ENCODE measurements at places on chromosomes 2 and 18.

GRCh38 chr2:101446869-101447268 lies 28.0 kb downstream of the RFX8 start:
- DNase-seq: no peak

- DNase-seq: no peak
Observed at GRCh38 chr18:54155412-54155811, 69.1 kb downstream of the MBD2 start.

DNA sequence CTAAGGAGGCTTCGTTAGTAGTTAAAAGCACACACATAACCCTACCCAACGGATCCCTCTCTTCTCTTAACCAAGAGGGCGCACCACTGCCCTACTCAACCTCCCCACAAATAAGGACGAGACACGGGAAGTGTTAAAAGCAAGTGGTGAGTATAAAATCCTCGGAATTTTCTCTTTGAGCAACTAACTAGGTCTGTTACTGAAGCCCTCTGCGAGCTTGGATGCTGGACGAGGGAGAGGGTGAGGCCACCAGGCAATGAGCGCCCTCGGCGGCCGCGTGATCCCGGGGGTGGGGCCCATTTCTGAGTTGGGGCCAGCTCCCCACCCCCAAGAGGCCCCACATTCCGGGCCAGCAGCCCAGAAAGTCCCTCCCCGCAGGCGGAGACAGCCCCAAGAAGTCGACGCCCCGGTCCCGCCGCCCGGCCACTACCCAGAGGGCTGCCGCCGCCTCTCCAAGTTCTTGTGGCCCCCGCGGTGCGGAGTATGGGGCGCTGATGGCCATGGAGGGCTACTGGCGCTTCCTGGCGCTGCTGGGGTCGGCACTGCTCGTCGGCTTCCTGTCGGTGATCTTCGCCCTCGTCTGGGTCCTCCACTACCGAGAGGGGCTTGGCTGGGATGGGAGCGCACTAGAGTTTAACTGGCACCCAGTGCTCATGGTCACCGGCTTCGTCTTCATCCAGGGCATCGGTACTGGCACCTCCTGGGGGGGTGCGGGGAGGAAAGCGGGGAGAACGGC lies at the start of gene CYBRD1:
Gene CYBRD1 (plus strand): TSS at position 423 of the 736 bp plus-strand sequence. CDS start 72 bp downstream, at position 495.
- DNase-seq: no peak

DNA sequence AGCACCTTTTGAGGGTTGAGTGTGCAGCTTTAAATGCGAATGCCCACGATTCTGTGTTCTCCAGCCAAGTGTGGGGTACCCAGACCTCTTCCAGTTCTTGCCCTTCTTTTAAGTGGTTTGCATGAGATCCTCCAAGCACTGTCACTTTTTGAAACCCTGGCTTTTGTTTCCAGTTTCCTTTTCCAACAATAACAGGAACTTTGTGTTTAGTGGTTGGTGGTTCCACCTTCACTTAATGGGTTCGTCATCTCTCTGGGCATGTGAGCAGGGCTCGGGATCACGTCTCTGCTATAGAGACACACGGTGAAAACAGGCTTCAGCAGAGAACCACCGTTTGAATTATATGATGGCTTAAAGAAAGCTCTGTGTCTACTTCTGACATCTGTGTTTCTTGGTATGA lies 197.6 kb downstream of the LDLRAD4 start:
- no peak for DNase-seq

- no peak for DNase-seq
Observed at GRCh38 chr2:235170536-235171521, 219.0 kb downstream of the SH3BP4 start.

DNA sequence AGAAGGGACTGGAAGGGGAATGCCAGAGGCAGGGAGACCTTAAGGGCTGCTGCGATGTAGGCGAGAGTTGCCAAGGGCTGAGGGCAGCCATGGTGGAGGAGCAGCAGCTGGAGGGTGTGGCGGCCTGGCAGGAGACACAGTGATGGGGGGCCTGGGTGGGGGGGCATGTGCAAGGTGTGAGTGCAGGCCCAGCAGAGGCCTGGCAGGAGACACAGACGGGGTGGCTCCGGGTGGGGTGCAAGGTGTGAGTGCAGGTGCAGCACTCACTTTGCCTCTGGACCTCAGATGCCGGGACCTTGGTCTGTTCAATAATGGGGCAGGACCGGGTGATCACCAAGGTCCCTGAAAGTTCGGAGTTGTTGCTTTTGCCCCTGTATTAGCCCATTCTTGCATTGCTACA lies 76.2 kb upstream of the ODC1 start:
- DNase-seq: no peak

GRCh38 chr2:223914324-223914723 lies 30.8 kb downstream of the WDFY1 start:
- DNase-seq: no peak

DNA sequence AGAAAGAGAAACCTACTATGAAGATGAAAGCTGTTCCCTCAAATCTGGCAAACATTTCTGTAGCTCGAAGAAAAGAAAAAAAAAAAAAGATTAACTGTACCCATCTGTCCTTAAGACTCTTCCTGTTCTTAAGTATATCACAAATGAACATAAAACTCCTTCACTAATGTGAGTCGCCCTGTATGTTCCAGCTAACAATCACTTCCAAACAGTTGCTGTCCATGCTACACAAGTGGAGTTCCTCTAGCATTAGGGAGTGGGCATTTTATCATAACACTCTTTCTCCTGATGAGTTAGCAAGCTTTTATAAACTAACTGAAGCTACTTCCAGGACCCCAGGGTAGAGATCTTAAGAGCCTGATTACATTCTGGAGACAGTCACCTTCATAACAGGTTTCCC lies 5.8 kb downstream of the CUL3 start:
- DNase-seq: no peak

- no peak for DNase-seq
Observed at GRCh38 chr2:7289697-7290096, 372.5 kb downstream of the RNF144A start.

DNA sequence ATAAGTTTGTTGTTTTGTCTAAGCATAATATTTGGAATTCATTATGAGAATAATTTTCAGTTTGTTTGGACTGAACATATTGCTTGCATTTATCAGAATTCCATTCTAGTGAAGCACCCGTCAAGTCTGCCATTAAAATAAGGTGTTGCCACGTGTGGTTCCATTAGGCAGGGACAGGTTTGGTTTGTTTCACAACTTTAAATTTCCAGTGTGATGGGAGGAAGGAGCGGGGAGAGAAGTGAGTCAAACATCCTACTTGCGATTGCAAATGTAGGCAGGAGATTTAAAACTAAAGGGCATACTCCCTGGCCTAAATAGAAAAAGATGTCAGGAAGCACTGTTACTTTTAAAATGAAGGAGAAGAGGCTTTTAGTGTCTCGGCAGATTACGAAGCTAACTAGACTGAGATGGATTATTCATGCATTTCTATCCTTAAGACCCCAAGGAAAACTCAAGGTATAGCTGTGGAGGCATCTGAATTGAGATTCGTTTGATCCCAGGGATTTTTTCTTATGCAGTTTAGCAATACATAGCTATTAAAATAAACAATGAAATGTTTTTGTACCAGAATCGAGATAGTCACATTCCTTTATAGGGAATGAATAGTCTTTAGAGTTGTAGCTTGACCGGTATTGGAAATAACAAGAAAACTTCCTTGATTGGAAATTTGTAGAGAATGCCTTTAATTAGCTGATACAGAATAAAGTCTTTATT lies 19.8 kb downstream of the GRHL1 start:
- DNase-seq: no peak

GRCh38 chr2:231241755-231242507 lies 43.5 kb downstream of the ARMC9 start:
- DNase-seq: no peak

- no peak for DNase-seq
Observed at GRCh38 chr2:232372231-232373208, 6.0 kb upstream of the ALPP start.

DNA sequence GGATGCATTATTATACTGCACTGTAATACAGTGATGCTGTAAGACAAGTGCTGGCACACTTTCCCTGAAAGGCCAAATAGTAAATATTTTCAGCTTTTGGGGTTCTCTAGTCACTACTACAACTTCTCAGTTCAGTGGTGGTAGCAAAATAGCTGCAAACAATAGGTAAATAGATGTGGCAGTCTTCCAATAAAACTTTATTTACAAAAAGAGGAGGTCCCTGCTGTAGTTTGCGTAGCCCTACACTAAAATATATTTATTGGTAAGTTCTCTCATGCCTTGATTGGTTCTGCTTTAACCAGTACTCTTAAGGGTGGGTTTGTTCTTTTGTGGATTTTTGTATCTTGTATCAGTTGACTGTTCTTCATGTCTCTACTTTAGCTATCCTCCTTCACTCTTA lies 7.8 kb downstream of the GLS start:
- DNase-seq: no peak

DNA sequence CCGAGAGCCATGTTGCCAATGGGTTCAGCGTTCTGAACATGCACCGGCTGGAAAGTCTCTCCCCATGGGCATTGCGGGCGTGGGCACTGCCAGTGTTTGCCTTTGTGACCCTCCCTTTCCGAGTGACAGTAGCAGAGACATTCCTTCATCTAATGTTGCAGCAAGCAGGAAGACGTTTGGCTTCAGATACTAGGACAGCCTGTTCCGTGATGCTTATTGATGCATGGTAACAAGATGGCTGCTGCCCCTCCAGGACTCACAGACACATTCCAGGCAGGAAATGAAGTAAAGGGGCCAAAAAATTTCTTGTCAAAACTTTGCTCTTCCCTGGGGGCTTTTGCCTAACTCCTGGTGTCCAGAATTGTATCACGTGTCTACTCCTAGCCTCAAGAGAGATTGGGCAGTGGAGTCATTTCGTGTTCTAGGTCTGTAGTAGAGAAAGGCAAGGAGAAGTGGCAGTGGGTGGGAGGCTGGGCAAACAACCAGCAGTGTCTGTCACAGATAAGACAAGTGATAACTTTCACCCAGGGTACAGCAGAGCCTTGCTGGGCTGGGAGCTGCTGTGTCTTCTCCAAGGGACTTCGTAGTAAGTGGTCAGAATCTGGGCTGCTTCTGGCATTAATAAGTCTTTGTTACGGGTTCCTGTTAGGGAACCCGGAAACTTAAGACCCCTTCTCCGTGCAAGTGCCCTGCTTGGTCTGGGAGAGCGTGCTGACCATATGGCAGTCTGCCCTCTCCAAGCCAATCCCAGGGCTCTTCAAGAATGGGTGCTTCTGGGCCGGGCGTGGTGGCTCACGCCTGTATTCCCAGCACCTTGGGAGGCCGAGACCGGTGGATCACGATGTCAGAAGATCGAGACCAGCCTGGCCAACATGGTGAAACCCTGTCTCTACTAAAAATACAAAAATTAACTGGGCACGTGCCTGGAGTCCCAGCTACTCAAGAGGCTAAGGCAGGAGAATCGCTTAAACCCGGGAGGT lies 93.5 kb downstream of the TFCP2L1 start:
- no peak for DNase-seq

- no peak for DNase-seq
Observed at GRCh38 chr2:53505826-53506225, 261.8 kb upstream of the CHAC2 start.

DNA sequence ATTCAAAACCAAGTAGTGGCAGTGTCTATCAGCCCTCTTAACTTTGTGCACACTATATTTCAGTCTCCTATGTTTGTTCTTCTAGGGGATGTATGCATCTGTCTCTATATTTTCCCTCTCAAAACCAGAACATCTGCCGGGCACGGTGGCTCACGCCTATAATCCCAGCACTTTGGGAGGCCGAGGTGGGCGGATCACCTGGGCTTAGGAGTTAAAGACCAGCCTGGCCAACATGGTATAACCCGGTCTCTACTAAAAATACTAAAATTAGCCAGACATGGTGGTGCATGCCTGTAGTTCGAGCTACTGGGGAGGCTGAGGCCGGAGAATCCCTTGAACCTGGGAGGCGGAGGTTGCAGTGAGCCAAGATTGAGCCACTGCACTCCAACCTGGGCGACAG lies 9.9 kb upstream of the GAREM2 start:
- no peak for DNase-seq

GRCh38 chr2:60058781-60059180 lies 494.7 kb downstream of the BCL11A start:
- no peak for DNase-seq

DNA sequence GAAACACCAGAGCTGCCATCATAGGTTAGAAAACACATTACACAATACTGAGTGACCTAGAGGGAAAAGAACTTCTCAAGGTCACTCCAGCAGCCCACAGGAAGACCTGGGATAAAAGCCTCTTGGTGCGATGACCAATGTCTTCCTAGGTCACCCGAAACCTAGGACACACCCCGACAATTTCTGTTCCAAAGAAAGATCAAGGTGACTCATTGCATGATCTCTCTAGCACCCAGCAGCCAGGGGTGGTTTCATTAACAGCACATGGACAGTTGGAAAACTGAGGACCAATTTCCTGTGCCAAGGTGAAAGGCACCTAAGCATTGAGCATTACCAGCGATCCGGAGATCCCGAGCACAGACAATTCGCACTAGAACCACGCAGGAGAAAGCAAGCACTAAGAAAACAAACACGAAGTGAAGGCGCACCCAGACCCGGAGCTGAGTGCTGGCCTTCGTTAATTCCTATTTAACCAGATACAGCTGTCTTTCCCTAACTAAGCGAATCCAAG lies 1.5 kb downstream of the CACNB4 start:
- no peak for DNase-seq

DNA sequence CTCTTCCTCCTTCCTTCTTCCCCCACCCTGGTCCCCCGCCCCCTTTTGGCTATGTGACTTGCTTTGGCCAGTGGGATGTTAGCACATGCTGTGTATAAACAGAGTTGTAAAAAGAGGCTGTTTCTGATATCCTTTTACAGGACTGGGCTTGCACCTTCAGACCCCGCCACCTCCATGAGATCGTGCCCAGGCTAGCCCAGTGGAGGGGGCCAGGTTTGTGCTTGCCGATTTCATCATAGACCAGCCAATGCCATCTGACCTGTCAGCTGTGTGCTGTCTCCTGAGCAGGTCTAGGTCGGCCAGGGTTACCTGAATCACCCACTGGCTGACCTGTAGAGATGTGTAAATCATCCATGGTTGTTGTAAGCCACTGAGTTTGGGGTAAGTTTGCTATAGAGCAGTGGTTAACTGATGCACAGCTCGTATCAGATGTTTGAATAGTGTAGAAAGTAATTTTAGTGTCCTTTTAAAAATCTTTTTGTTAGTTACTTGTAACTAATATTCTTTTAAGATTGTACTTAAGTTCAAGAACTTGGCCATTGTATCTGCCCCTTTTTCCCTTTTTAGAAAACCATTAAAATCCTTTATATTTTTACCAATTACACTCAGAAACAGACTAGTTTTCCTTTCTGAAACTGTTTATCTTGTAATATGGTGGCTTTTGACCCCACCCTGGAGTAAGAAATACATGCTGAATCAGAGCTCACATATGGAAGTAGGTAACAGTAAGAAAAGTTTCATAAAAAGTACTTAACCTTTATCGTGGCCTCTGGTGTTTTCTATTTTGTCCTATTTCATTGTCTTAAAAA lies 122.0 kb upstream of the MGAT5 start:
- no peak for DNase-seq
